ENCODE measurements at places on chromosomes 5 and 9.

- no peak for DNase-seq
Observed at GRCh38 chr5:159050316-159051143, 49.2 kb downstream of the EBF1 start.

DNA sequence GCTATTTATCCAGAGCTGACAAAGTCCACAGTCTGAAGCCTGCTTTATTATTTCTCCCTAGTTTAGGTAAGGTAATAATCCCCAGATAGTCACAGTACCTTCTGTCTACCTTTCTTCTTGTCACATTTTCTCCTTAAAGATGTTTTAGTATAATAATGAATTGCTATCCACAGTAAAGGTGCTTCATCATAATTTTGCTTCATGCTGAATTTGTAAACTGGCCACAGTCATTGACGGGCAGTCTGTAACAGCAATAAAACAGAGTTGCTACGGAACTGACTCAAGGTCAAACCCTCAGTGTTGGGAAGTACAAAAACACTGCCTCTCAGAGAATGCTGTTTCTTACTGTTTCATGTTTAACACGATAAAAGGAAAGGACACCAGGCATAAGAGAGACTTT is 195.7 kb downstream of the ZNF608 start:
- DNase-seq, result no peak

DNA sequence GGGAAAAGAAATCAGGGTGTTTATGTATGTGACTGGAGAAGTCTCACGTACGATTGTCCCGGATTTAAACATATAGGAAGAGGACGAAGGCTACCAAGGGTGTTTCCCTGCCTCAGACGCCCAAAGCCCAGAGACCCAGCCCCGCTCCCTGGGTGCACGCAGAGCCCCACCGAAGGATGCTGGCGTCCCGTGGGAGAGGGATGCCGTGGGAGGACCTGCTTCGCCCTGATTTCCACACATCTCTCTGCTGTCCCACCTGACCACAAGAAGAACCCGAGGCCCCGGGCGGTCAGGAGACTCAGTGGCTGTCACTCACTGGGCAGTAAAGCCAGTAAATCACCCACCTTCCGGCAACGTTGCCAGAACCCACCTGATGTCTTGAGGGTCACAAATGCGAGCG is 211.8 kb upstream of the TBCA start:
- DNase-seq, result no peak

GRCh38 chr5:148998174-148998797 is 64.6 kb downstream of the SH3TC2 start:
- peak; percentile 42 for DNase-seq

GRCh38 chr9:95115104-95115503 is 202.4 kb downstream of the FANCC start:
- no peak for DNase-seq

- no peak for DNase-seq
Observed at GRCh38 chr9:70406434-70406862, 8.0 kb downstream of the KLF9 start.

GRCh38 chr9:114366334-114367128 is 21.3 kb downstream of the AKNA start:
- DNase-seq, result no peak

GRCh38 chr9:127025042-127025441 is 97.4 kb downstream of the ANGPTL2 start:
- no peak for DNase-seq

- DNase-seq, result no peak
Observed at GRCh38 chr5:113070901-113071300, 94.3 kb downstream of the DCP2 start.

All from Jurkat, Clone E6-1 (cell line).